CD4-positive, alpha-beta T cell treated with Interleukin-17A for 4 hours (primary cell): ENCODE measurements at places on chromosomes 2 and 18.
A peak's percentile ranks its signal among the peaks of the same experiment; 100 is the strongest.

DNA sequence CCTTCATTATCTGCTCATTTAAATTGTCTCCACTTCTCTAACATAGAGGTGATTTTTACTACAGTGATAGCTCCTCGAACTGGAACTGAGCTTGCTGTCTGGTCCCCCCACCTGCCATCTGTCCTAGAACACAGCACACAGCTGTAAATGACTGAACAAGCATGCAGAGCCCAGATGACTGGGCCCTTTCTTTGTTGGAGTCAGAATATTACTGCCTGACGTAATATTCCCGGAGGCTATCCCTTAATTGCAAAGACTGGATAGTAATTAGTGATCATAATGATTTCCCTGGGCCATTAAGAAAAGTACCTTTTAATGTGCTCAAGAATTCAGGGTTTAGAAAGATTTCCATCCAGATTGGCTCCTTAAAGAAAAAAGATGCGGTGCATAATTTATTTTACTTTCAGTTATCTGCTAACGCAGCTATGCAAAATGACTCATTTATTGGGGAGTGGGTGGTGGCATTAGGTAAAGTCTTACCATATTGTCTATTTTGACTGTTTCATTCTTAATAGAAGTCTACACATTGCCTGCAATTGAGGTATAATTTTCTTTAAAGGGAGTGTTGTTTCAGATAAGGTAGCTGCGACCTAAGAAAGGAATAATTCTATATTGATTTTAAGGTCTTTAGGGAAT lies 84.4 kb downstream of the MAP4K4 start:
- DNase-seq = no peak

DNA sequence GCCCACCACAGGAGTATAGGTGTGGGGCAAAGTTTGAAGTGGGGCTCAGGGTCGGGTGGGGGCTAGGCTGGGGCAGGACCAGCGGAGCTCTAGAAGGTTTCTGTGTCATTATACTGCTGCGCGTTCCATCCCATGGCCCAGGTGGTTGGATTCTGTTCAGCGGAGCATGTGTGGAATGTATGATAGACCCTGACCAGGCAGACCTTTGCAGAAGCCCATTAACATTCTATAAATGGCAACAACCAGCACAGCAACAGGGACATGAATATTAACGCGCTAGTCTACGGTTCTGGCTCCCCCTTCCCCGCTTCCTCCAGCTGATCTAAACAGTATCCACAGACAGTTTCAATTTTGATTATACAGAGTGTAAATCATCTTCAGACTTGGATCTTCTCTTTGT lies 4.1 kb upstream of the PRKCE start:
- no peak for DNase-seq

- no peak for DNase-seq
Observed at GRCh38 chr2:182553483-182553882, 126.6 kb upstream of the PDE1A start.

GRCh38 chr2:74051504-74051903 lies 66.8 kb downstream of the TET3 start:
- no peak for DNase-seq

GRCh38 chr2:96872591-96873349 lies 2.9 kb upstream of the SEMA4C start:
- peak; percentile 1 for DNase-seq

DNA sequence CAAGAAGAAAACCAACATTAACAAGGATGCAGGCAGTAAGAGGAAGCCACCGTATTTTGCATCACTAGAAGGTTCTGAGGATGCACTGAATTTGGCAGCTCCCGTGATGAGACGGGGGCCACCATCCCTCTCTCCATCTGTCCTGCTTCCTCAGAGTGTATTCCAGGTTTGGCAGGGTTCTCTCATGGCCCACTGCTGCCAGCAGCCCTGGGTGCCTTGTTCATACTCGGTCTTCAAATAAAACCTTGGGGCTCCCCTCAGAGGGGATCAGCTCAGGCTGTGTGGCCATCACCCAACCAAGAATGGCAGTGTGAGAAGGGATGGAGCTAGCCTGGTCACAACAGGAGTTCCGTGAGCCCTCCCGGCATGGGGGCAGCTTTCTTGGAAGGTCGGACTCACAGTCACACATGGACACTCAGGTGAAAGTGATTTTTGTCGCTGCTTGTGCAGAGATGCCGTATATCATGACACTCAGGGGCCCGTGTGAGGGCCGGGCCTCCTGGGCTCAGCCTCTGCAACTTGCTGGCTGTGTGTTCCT lies 12.8 kb upstream of the MBP start:
- no peak for DNase-seq

DNA sequence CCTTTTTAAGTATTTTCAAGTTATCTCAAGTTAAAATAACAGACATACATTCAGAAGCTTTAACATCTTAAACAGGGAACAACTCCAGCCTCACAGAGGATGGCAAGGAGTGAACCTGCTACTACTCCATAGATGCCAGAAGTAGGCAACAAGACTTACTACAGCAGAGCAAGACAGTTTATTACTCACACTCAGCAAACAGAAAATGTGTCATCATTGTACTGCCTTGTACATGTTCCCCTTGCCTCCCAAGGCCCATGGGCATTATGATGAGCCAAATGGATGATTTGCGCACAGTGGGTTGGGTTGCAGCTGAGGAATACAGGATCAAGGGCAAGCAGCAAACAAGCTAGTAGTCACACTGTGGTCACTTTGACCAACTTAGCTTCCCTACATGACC lies 80.6 kb upstream of the VRK2 start:
- DNase-seq = no peak

DNA sequence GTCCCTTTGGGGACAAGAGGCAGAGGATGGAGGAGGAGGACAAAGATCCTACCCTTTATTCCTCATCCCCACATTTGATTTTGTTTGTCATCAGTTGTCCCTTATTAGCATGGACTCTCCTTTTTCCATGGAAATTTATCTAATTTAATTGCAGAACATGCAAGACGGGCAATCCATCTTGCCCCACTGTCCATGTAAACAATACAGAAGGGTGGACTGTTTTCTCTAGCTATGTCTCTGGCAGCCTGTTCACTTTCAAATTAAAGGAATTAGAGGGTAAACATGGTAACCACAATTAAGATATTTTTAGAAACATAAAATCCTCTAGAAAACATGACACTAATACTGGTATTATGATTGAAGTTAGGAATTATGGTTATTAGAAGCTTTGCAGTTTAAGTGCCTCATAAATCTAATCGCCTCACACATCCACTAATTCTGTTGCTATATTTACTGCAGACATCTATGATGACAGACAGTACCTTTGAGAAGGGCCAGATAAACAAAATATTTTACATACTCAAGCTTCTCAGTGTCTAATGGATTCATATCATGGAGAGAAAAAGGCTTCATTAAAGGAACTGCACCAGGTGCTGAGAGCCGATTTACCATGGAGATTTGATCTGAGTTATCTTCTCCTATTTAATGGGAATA lies 215.5 kb downstream of the LNPK start:
- no peak for DNase-seq

GRCh38 chr2:142734770-142735169 lies 142.7 kb upstream of the KYNU start:
- DNase-seq = no peak

GRCh38 chr2:239696559-239697207 lies 295.9 kb upstream of the HDAC4 start:
- no peak for DNase-seq

DNA sequence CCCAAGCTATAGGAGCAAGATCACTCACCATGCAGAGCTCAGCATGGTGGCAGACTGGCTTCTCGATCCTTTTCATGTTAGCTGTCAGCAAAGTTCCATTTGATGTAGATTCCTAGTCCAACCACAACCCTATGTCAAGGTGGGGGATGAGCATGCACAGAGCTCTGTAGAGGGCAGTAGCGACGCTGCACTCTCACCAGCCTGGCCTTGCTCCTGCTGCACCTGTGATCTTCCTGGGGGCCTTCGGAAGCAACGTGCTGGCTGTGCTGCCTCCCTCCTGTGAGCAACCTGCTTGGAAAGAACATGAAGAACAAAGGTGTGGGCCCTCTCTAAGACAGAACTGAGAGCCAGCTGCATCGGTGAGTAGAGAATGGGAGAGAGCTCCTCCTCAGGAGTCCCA lies 479.4 kb upstream of the MYT1L start:
- no peak for DNase-seq

GRCh38 chr18:49376046-49376445 lies 84.4 kb downstream of the DYM start:
- DNase-seq = no peak
